ENCODE measurements at places on chromosomes 1 and 21. TPM values are rescaled to one million over a fixed set of nuclear protein-coding genes. Genes with fewer than 3 reads are reported as not detected.
A peak's percentile ranks its signal among the peaks of the same experiment; 100 is the strongest.

DNA sequence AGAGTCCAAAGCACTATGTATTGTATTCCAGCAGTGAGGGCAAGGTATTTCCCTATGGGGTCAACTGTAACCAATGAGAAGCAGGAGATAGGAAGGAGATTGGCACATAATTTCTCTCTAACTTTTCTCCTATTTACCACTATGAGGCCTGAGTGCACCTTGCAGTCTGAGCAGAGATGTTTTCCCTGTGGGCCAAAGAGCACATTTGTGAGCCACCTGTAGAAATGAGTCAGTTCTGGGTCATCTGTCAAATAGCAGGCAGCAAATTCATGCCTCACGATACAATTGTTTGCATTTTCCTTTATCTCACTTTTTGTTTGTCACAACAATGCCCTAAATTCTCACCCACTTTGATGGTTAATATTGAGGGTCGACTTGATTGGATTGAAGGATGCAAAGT is 547.2 kb upstream of the NCAM2 start:
- DNase-seq = no peak

RHD gene
- total RNA-seq = not detected

- no peak for DNase-seq
Measured at GRCh38 chr1:163115887-163116286, 46.7 kb downstream of the RGS4 start.

PADI2 gene
- total RNA-seq = not detected

GRCh38 chr1:160781914-160782689 is 13.9 kb upstream of the LY9 start:
- no peak for DNase-seq

DNA sequence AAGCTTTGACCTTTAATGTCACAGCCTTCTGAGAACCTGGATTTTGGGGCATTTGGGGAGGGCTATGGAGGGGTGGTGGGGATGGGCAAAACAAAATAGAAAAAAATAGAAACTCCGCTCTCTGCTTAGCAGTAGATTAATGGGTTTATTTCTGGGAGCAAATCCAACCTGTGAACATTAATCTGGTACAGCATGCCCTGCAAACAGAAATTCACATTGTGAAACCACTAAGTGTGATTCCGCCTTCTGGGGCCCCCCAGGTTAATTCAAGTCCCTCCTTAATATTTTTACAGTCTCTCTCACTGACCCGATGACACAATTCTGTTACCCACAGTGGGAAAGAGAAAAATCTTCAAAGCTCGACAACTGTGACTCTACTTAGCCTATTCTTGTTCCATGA is 76.4 kb downstream of the TIAM1 start:
- DNase-seq = no peak

DNA sequence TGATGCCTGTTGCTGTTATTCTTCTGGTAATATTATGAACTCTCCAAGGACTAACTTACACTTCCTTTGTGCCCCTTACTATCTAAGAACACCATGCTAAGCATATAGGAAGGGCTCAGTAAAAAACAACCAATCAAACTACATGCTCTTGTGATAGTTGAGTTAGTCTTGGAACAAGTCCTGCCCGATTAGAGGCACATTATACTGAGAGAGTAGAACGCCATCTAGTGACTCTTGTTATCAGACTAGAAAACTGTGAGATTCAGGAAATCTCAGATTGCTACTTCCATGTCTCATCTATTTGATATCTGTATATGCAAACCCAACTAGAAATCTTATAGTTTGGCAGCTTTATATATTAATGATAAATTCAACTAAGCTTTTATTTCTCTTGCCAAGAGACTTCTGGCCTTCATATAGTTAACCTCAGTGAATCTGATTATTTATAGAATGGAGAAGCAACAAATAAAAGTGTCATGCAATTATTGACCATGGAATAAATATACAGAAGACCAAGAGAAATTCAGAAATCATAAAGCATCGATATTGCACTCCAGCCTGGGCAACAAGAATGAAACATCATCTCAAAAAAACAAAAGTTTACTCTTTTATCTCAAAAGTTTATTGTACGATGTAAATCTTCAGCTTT is 7.8 kb upstream of the SRRM1 start:
- peak; percentile 65 for DNase-seq

MAP10 gene
- total RNA-seq = 1.1 TPM

- DNase-seq = no peak
Measured at GRCh38 chr1:76690766-76691165, 176.5 kb upstream of the ST6GALNAC5 start.

GJB4 gene
- not detected for total RNA-seq

- no peak for DNase-seq
Measured at GRCh38 chr1:174659823-174660222, 212.1 kb downstream of the GPR52 start.

DNA sequence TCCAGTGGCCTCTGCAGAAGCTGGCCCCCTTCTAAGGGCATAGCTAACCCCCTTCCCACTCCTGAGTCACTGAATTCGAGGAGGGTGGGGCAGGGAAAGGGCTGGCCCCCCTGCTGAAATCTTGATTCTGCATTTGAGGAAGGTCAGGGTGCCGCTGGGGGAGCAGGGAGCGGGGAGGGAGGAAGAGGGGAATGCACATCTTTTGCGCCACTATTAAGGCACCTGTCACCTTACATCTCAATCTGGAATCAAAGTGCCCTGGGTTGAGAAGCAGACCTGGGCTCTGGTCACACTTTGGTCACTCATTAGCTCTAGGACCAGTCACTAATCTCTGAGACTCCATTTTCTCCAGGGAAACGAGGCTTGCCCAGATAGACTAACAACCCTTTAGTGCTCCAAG is 62.0 kb downstream of the TOR1AIP2 start:
- no peak for DNase-seq

SPRR2B gene
- not detected for total RNA-seq

- no peak for DNase-seq
Measured at GRCh38 chr1:63255153-63255552, 67.2 kb upstream of the FOXD3 start.

DNA sequence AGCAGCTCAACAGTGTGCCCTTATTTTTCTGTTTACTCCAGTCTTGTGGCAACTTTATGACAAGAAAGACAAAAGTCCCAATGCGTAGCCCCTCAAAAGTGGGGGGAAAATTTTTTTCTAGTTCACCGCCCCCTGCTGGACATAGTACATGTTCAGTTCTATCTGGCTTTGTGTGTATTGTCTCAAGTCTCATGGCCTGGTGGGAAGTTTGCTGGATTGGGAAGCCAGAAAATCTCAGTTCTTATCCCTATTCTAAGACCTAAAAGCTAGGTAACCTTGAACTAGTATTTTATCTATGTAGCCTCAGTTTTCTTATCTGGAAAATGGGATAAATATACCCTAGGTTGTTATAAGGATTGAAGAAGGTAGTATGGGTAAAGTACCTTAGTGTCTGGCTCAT is 55.8 kb upstream of the LDLRAP1 start:
- no peak for DNase-seq

LIN28A gene
- not detected for total RNA-seq

DNA sequence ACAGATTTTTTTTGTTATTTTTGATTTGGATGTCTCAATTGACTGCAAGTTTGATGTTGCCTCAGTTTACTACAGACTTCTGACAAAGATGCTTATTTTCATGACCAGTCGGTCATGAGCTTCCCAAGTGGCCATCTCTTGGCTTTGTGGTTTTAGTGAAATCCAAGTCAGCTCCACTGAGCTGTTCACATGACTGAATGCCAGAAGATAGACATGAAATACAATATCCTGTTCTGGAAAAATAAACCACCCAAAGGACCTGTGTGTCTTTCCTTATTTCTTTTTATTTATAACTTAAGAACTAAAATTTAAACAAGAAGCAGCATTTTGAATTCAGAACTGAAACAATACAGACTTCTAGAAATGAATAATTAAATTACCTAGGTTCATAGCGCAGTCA is 89.3 kb downstream of the HMCN1 start:
- DNase-seq = no peak

DNA sequence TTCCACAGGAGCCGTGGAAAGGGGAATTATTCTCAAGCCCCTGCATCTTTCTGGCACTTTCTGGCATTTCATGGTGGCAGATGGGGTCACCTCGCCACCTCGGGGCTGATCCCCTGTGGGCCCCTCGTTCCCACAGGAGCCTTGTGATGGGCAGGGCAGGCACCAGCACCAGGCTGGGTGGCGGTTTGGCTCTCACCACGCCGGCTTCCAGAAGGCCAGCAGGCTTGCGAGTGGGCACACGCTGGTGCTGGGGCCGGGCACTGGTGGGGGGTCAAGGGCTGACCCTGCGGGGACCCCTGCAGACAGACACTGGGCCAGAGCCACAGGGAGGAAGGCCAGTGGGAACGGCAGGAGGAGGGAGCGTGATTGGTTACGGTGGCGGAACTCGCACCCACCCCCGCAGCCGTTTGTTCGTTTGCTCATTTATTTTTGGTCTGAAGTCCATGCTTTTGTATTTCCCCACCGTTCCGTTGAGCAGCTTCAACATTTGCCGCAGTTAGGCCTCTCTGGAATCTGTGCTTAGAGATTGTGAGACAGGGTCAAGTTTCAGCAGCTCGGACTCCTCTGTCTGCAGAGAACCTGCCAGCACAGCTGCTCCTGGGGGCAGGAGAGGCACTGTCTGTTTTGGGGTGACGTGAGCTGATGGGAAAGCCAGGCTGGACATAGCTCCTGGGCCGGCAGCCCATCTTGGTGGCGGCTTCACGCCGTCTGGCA is 5.3 kb downstream of the COL18A1 start:
- no peak for DNase-seq

- no peak for DNase-seq
Measured at GRCh38 chr1:68202239-68202832, 30.0 kb downstream of the WLS start.

DNA sequence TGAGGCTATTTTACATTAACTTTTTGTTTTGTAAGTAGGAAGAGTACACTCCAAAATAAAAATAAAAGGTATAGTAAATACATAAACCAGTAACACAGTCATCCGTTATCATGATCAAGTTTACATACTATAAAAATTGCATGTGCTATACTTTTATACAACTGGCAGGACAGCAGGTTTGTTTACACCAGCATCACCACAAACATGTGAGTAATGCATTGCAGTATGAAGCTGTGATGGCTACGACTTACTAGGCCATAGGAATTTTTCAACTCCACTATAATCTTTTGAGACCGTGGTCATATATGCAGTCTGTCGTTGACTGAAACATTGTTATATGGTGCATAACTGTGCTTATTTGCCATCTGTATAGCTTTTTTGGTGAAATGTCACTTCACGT is 106.2 kb downstream of the CENPF start:
- no peak for DNase-seq

- no peak for DNase-seq
Measured at GRCh38 chr1:39727221-39727931, 11.3 kb upstream of the PPIE start.

CFAP141 gene
- total RNA-seq = not detected

DNA sequence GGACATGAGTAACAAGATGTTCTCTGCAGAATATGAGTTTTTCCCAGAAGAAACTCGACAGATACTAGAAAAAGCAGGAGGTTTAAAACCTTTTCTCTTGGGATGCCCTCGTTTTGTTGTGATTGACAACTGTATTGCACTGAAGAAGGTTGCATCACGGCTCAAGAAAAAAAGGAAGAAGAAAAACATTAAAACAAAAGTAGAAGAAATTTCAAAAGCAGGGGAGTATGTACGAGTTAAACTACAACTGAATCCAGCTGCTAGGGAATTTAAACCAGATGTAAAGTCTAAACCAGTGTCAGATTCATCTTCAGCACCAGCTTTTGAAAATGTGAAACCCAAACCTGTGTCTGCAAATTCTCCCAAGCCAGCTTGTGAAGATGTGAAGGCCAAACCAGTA is 92.5 kb downstream of the TTC3 start:
- DNase-seq = no peak

DNA sequence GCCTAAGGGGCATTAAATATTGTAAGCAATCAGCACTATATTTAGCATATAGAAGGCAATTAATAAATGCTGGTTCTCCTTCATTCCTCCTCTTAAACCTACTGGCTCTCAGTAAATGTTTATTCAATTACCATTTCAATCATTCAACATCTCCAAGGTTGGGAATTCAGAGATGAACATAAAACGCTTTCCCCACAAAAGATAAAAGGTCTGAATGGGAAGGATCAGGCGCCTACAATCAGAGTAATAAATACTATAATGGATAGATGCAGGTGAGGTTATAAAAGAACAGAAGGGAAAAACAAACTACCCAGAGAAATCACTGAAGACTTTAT is 407 bp upstream of the KTI12 start:
- no peak for DNase-seq

DNA sequence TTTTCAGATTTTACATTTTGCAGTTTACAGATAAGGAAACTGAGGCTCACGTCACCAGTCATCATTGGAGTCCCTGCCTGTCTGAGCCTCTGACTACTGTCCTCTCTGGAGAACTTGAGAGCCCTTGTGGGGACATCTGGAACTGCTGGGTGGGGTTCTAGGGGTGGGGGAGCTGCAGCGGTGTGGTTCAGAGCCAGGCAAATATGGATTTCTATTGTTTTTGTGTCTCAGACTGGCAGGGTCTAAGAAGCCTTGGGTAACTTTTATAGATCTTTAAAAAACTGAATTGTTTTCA is 46.9 kb downstream of the IER5 start:
- peak; percentile 83 for DNase-seq

GRCh38 chr1:172742599-172743500 is 83.9 kb downstream of the FASLG start:
- peak; percentile 37 for DNase-seq

DNA sequence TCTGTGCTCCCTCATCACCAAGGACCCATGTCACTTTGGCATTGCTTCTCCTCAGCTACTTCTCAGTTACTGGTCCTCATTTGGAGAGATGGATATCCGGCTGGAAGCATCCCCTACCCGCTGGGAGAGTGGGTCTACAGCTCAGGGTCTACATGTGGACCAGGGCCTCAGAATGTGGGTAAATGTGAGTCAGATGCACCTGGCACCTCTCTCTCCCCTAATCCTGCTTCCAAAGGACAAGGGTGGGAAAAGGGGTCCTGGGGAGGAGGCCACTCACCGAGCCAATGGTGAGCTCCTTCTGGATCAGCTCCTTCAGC is 908 bp downstream of the S100A6 start:
- DNase-seq = no peak

- no peak for DNase-seq
Measured at GRCh38 chr1:65525266-65526048, 105.0 kb downstream of the LEPR start.
